Esophagus mucosa (tissue), 1 donor: ENCODE measurements at places on chromosomes 6 and 20.

DNA sequence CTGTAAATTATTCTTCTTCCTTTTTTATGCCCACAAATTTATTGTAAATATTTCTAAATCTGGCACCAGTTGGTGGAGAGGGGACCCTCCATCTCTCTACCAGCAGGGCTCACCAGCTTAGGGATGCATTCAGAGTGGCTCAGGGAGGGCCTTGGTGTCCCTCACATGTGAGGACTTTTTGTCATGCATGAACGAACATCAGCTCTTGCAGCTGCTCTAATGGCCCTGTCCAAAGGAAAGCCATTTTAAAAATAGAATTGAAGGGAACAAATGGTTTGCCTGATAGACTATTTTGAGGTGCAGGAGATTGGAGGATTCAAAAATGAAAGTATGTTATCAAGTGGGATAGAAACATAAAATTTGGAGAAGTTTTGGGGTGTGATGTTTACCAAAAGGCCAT lies 37.5 kb upstream of the KLHL31 start:
- ATAC-seq: no peak

- ATAC-seq: no peak
Observed at GRCh38 chr20:16709017-16709416, 20.8 kb upstream of the SNRPB2 start.

GRCh38 chr6:110971468-110971867 lies 10.4 kb upstream of the RPF2 start:
- peak; percentile 44 for ATAC-seq

DNA sequence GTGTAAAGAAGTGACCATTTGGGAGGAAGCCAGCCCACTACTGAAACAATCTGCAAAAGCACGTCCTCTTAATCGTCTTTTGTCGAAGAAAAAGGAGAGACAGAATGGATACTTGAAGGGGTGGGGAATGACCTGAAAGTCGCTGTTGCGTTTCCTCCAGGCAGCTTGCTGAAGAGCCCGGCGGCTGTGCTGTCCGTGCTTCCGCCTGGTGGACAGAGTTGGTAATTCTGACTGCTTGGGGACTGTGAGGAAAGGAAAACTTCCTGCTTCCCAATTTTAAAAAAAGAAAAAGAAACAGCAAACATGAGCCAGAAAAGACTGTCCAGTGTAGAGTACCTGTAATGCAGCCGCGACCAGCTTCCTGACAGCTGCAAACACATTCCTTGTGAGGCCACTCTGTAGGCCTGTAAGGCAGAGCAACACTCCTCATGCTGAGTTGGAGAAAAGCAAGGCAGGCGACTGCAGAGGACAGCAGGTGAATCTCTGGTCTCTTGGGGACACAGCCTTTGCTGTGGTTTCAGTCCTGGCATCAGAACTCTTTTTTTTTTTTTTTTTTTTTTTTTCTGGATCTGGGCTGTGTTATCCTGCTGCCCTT lies 251.1 kb upstream of the TBX18 start:
- ATAC-seq: peak; percentile 33

GRCh38 chr6:78465059-78465634 lies 402.2 kb upstream of the IRAK1BP1 start:
- ATAC-seq: no peak

DNA sequence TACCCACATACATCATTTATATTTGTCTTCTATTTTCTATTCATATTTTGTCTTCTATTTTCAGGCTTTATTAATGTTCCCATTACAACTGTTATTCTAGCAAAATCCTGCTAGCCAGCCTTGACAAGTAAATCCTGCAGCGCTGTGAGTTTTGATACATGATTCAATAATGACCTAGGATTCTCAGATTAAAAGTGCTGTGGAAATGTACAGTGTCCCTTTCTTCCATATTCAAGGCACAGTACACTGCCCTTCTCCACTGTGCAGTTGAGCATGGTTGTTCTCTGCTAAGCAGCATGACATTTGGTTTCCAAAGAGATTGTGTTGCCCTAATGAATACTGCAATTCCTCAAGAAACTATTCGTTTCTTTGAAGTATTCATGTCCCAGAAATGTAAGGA lies 5.8 kb upstream of the HEY2 start:
- no peak for ATAC-seq

GRCh38 chr20:53579266-53579580 lies 14.4 kb downstream of the ZNF217 start:
- ATAC-seq: no peak

- no peak for ATAC-seq
Observed at GRCh38 chr20:6959900-6960312, 192.4 kb downstream of the BMP2 start.

DNA sequence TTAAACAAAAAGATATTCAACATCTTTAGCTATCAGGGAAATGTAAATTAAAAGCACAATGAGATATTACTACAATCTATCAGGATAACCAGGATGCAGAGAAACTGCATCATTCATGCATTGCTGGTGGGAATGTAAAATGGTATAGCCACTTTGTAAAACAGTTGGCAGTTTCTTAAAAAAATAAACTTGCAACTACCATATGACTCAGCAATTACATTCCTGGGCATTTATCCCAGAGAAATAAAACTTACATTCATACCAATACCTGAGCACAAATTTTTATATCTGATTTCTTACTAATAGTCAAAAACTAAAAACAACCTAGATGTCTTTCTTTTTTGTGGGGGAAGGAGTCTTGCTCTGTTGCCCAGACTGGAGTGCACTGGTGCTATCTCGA lies 190.3 kb upstream of the TAB2 start:
- no peak for ATAC-seq

- peak; percentile 63 for ATAC-seq
Observed at GRCh38 chr20:35768731-35769664, 2.8 kb upstream of the PHF20 start.

DNA sequence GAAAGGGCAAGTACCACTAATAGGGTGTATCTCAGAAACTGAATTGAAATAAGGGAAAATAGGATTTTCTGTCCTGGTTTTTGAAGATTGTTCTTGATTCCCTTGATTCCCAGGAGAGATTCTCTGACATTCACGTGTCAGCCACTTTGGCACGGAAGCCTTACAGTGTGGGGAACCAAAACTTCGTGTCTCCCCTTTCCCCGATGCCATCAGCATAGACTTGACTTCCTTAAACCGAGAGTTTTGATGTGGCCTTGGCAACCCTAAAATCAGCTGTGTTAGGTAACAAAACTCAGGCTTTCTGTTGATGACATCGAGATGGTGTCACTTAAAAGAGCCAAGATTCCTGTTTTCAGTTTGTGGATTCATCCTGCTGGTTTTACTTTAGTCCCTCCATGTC lies 7.5 kb downstream of the HMGN4 start:
- ATAC-seq: no peak

DNA sequence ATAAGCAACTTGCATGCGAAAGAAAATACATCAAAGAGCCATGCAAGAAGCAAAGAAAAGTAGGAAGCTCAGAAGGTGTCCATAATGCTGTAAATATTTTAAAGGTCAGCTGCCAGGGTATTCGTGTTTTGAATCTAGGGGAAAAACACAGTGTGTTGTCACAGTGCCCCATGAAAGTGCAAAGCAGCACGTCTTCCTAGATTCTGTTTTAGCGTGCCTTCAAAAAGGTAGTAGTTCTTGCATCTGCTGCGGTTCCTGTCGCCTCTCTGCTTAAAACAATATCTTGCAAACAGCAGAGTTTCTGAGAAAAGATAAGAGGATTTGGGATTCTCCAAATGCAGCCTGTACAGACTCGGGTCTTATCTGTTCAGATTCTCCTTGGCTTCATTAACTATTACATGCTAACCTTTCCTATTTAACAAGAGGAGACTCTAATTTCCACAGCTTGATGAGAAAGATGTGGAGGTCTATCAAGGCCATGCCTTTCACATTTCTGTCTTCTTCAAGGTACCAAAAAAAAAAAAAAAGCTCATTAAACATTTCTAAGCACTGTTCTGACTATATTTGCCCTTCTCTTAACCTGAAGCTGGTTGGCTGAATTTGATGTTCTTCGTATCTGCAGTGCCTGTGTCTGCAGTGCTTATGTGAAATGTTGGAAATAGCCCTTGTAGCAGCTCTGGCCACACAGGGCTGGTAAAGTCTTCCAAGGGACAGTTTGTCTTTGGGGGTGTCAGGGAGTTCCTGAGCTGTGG lies 297.5 kb downstream of the ADGB start:
- ATAC-seq: no peak

GRCh38 chr6:26502626-26503025 lies 2.5 kb downstream of the BTN1A1 start:
- no peak for ATAC-seq

DNA sequence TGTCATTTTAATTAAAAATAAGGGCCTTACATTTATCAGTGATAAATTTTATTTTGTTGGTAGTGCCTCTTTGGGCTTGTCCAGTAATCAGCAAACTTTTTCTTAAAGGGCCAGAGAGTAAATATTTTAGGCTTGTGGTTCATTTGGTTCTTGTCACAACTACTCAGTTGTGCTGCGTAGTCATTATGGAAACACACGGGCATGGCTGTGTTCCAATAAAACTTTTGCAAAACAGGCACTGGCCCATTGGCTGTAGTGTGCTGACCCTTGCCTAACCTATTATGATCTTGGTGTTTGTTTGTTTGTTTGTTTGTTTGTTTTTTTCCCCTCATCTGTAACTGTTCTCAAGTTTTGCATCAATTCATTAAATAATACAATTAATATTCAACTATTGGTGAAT lies 19.4 kb downstream of the TBPL1 start:
- no peak for ATAC-seq

- no peak for ATAC-seq
Observed at GRCh38 chr6:163533443-163533842, 118.9 kb downstream of the QKI start.

DNA sequence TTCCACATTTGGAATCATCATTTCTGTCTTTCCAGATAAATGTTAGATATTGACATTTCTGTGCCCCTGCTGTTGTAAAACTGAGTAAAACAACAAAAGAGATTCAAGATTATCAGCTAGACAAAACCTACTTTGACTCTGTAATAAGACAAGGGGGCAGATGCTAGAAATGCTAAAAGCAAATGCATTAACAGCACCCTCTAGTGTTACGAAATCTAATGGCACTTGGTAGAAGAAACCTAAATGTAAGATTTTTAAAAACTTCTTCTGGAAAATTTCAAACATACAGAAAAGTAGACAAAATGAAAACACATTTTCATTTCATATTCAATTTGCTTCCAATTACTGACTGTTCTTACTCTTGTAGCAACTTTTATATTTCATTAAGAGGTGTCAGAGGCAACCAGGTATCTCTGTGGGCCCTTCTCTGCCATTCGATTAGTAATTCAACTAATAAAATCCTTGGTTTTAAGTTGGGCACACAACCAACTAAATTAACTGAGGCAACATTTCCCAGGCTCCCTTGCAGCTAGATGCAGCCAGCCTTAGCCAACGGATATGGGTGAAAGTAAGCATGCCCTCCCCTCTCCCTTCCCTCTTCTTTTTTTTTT lies 45.0 kb downstream of the SLC23A2 start:
- peak; percentile 60 for ATAC-seq

GRCh38 chr6:100420711-100421110 lies 44.0 kb downstream of the SIM1 start:
- no peak for ATAC-seq

DNA sequence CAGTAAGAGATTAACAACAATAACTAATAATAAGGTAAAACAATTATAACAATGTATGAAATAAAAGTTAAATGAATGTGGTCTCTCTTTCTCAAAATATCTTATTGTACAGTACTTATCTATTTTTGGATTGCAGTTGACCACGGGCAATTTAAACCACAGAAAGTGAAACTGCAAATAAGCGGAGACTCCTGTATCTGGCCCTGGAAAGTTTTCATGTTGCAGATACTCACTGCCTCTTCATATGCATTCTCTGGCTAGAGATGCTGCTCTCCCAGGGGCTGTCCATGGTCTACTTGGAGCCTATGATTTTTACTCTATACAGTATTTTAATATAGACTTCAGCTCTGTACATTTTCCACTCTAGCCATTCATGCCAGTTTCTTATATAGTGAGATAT lies 230.8 kb downstream of the FUT9 start:
- ATAC-seq: no peak

DNA sequence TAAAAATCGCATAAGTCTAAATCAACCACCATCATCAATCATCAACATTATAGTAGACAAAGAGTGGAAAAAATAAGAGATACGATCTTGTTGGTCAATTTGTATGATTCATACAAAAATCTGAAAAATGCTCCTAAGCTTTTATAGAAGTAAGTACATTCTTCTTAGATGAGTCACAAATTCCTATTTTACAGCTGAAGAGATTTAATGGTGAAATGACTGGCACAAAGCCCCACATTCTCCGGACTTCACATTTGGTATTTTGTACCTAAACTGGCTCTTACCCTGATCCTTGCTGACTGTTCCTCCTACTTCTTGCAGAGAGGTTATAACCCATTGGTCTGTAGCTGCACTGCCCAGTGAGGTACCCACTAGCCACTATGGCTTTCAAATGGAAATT lies 29.9 kb upstream of the PREP start:
- ATAC-seq: no peak

GRCh38 chr6:108862479-108863191 lies 14.4 kb downstream of the ARMC2 start:
- ATAC-seq: no peak

DNA sequence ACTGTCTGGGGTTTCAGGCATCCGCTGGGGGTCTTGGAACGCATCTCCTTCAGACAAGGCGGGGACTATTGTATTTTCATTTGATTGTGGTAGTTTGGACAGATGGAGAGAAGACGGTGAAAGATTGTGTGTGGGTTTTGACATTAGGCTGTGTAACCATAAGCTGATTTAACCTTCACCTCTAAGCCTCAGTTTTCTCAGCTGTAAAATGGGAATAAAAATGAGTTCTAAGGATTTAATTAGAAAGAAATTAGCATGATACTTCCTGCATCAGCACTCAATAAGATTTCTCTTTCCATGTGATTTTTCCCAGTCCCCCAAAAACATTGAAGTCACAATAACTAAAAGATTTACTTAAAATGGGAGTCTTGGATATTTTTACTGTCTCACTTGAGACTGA lies 78.1 kb downstream of the CBFA2T2 start:
- no peak for ATAC-seq

DNA sequence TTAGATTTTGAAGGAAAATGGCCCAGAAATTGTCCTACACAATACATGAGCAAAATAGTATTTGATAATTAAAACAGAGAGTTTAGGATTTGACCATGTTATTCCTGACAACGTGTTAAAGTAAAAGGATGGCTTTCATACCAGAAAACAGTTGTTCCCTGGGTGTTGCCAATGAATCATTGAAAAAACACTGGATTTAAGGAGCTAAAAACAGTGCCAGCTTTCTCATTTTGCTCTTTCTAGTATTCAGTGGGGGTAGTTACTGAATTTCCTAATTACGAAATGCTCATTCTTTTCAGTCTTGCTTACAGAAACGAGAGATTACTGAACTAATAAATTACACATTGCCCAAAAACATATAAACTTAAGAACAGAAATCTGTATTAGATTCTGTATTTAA lies 26.6 kb upstream of the SNAP91 start:
- no peak for ATAC-seq

- ATAC-seq: peak; percentile 84
Observed at GRCh38 chr6:161010418-161010817, 18.8 kb downstream of the MAP3K4 start.

- ATAC-seq: no peak
Observed at GRCh38 chr6:56199956-56200355, 47.4 kb downstream of the COL21A1 start.

DNA sequence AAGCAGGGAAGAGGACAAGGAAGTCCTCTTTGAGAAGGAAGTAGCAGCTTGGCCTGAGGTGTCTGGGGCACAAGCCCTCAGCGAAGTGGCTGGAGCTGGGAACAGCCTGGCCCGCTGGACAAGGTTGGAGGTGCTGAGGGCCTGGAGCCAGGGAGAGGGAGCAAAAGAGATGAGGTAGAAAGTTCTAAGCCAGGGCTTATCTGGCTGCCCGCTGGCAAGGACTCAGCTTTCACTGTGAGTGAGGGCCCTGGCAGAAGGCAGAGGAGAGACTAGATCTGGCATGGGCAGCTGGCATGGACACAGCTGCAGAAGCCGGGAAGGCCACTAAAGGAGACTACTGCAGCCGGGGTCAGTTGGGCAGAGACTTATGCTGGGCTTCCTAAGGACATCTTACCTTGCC lies 21.8 kb upstream of the PCMTD2 start:
- no peak for ATAC-seq
